ENCODE measurements at places on chromosomes 7 and 10.

GRCh38 chr10:58674251-58674650, 161.6 kb downstream of the BICC1 start:
- no peak for DNase-seq

GRCh38 chr7:16189026-16189715, 232.2 kb downstream of the CRPPA start:
- DNase-seq = no peak

DNA sequence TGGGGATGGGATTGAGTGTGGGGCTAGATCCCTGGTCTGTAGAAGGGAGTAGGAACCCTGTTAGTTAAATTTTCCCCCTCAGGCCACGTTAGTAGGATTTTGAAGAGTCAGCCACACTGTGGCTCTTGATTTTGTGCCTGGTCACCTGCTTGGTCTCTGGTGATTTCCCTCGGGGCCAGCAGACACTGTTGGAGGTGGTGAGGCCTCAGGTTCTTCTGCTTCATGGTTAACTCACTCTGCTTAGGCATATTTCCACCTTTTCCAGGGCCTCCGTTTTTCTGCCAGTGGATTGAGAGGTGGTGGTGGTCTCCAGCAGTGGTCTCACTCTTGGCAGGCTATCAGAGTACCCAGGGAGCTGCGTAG, 4.1 kb downstream of the TSPAN14 start:
- DNase-seq = no peak

DNA sequence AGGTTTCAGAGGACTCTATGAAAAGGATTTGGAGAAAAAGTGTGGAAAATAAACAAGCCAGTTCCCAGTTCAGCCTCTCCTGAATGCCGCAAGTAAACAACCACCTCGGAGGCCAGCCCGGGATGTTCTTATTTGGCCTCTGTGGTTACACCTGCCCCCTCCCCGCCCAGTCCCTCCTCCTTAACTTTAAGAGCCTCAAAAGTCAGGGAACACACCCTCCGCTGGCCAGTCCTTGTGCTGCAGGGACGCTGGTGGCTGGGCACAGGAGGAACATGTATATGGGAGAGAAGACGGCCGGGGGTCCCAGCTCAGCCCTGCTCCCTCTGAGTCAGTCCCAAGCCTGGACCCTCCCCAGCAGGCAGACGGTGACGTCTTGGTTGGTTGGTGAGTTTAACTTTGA, 6.1 kb downstream of the CHST3 start:
- DNase-seq = no peak

DNA sequence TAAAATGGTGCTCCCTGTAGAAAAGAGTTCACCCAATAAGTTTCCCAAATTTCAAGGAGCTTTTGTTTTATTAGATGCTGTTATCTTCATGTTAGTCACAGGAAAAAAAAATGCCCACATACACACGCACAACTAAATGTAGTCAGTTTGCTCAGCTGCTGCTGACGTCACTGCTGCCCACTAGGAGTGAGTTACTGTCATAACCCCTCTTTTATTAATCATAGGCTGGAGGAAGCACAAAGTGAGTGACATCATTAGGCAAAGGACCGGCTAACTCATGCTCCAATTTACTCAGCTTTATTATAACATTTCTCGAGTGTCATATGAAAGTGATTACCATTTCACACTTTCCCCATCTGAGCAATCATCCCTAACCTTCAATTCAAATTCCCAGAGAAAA, 6.7 kb upstream of the INHBA start:
- no peak for DNase-seq

- peak; percentile 72 for DNase-seq
Measured at GRCh38 chr10:619710-620109, 69.8 kb downstream of the DIP2C start.

GRCh38 chr10:127216786-127217185, 20.4 kb upstream of the INSYN2A start:
- DNase-seq = no peak

- DNase-seq = no peak
Measured at GRCh38 chr7:135661311-135662122, 797 bp upstream of the STMP1 start.

DNA sequence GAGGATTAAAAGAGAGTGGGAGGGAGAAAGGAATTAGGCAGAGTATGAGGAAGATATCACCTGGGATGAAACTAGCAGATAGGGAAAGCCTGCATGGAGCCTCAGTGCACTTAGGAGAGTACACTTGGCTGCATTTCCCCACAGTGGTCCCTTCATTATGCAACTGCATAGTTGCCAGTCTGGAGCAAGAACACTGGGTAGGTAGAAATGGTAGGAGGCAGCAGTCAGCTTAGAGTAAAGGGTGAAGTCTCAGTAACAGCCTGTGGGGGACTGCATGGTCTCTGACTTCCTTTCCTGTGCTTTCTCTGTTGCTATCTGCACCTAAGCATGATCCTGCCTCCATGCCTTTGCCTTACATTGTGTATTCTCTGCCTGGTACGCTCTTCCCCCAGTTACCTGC, 14.0 kb upstream of the PCGF5 start:
- DNase-seq = peak; percentile 47

- DNase-seq = no peak
Measured at GRCh38 chr7:157596026-157596425, 259.2 kb downstream of the DNAJB6 start.

- no peak for DNase-seq
Measured at GRCh38 chr10:72697716-72698115, 5.8 kb downstream of the MCU start.

GRCh38 chr10:88861036-88861435, 9.4 kb upstream of the ANKRD22 start:
- DNase-seq = no peak

DNA sequence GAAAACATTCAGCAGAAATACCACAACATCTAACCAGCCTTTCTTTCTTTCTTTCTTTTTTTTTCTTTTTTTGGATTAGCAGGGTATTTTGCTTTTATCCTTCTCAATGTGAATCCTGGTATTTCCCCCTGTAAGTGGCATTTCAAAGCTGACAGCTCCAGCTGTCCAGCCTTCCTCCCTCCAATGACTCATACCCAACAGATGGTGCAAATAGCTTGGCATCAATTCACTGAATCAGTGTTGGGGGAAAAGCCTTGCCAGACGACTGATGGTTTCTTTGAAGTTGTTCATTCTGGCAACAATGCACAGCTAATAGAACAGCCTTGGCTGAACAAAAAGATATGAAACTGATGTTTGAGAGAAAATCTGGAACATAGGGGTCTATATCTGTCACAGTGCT, 316.8 kb upstream of the STEAP1 start:
- no peak for DNase-seq

- DNase-seq = no peak
Measured at GRCh38 chr7:43621729-43622448, 39.0 kb downstream of the STK17A start.

DNA sequence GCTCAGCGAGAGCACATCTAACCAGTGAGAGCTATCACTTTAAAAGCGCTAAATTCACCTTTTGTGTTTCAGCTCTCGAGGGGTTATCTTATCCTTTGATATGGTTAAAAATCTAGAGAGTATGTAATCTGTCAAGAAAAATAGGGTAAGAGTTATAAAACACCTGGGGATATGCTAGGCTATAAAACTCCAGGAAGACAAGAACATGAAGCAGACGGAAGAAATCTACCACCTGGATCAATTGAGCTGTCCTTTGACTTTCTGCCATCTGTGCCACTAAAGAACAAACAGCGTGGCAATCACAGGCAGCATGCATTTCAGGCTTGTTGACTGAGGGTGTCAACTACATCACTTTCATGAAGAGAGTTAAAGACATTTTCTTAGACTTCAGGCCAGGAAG, 83.1 kb downstream of the ZNF248 start:
- DNase-seq = no peak

GRCh38 chr10:88835910-88836221, 15.8 kb downstream of the ANKRD22 start:
- no peak for DNase-seq

Data from NAMALWA (cell line).